ENCODE measurements at places on chromosomes 16 and 17.

DNA sequence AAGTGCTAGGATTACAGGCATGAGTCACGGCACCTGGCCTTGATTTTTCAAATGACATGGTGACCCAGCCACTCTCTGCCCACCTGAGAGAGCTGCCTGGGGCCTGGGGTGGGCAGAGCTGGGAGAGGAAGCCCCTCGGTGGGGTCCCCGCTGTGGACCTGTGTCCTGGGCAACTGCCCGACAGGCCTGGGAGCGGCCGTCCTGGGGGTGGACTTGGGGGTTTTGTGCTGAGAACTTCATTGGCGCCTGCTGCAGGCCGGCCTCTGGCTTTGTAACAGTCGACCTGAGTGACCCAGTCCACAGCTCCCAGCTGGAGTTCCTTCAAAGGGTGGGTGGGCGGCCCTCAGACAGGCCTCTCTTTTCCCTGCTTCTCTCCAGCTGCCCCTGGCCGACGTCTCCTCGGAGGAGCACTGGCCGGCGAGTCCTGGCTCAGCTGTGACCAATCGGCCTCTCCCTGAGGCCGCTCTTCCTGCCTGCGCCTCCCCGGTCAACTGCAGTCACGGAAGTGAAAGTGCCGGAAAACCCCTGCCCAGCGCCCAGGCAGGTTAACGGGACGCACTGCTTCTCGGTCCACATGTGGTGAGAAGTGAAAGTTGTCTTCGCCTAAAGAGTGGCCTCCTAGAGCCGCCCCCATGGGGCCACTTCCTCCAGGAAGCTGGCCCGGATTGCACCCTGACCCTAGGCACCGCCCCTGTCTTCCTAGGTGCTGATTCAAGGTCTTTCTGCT is 5.5 kb downstream of the CBFA2T3 start:
- H3K27ac ChIP-seq: no peak overlapping the region
- H3K36me3 ChIP-seq: no peaks in the 10 kb centered on the region
- no peaks in the 10 kb centered on the region for H3K4me1 ChIP-seq

DNA sequence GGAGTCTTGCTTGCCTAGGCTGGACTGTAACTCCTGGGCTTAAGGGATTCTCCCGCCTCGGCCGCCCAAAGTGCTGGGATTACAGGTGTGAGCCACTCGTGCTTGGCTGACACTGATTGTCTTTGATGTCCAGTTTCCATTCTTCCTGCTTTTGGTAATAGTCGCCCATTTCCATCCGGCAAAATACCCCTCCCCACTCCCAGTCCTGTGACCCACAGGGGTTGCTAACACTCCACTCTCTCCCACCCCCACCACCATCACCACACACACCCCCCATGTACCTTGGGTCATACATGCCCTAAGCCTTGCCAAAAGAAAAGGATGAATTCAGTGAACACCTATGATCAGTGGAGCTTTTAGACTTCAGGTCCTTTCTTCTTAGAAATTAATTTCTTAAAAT is 52.8 kb upstream of the MYH10 start:
- no peak overlapping the region for H3K4me3 ChIP-seq
- no peaks in the 10 kb centered on the region for H3K4me1 ChIP-seq
- no peaks in the 10 kb centered on the region for H3K27me3 ChIP-seq

DNA sequence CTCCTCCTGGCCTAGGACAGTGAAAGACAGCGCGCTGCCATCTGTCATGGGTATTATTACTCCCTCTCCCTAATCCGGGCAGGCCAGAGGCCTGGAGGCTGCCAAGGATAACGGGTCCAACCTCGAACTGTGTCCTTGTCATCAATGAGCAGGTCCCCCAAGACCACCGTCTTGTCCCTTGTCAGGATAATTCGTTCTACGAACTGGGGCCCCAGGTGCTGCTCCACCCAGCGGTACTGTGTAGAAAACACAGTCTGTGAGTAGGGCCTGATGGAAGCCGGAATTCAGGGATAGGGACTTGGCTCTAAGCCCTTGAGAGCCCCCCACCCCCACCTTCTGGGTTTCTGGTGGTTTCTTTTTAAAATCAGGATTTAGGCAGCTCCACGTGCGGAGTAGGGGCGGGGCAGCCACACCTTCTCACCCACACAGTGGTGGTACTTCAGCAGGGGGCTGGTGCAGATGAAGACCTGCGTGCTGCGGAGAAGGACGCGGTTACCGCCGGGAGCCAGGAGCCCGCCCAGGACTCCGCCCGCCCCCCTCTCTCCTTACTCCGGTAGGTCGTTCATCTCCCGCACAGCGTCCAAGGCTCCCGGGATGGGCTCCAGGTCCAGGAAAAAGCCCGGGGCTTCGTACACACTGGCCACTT is 787 bp downstream of the NT5C start:
- no peaks in the 10 kb centered on the region for H3K27me3 ChIP-seq
- peaks cover 4% of the 10 kb centered on the region for H3K4me1 ChIP-seq
- peaks cover 8% of the 10 kb centered on the region for H3K36me3 ChIP-seq

DNA sequence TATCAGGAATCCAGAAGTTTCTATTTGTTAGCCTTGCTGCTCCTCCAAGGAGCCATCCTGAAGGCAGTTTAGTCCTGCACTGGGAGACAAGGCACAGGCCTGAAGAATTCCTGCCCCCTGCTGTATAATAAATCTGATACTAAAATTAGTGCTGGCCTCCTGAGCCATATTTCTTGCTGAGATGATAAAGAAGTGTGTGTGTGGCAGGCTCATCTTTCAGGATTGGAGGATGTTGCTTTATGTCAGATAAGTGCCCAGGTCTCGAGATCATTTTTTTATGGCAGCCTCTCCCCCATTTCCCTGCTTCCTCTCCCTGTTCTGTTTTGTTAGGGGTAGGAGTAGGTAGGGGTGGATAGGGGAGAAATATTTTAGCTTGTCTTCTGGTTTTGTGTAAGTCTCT is 26.0 kb downstream of the MSI2 start:
- no peak for DNase-seq
- H3K27me3 ChIP-seq: no peaks in the 10 kb centered on the region
- H3K4me1 ChIP-seq: peaks cover 48% of the 10 kb centered on the region
- H3K36me3 ChIP-seq: peaks cover 21% of the 10 kb centered on the region
- no peak overlapping the region for H3K27ac ChIP-seq

GRCh38 chr16:79165079-79165478 is 435.5 kb downstream of the MAF start:
- H3K27me3 ChIP-seq: peaks cover under 1% of the 10 kb centered on the region
- H3K36me3 ChIP-seq: no peaks in the 10 kb centered on the region
- H3K4me1 ChIP-seq: peaks cover 26% of the 10 kb centered on the region
- H3K4me3 ChIP-seq: no peak overlapping the region

GRCh38 chr16:59342669-59343068 is 608.6 kb upstream of the GOT2 start:
- H3K4me3 ChIP-seq: no peak overlapping the region
- no peak for DNase-seq
- no peaks in the 10 kb centered on the region for H3K4me1 ChIP-seq

- peaks cover 24% of the 10 kb centered on the region for H3K36me3 ChIP-seq
- peak overlapping the region; percentile 36 for H3K27ac ChIP-seq
- H3K4me3 ChIP-seq: no peak overlapping the region
- H3K4me1 ChIP-seq: peaks cover 5% of the 10 kb centered on the region
- DNase-seq: no peak
These were observed 9.0 kb downstream of the DYNLL2 start for GRCh38 chr17:58092101-58092796.

- peaks cover 5% of the 10 kb centered on the region for H3K4me1 ChIP-seq
- no peak overlapping the region for H3K4me3 ChIP-seq
- no peak overlapping the region for H3K27ac ChIP-seq
- H3K27me3 ChIP-seq: peaks cover 37% of the 10 kb centered on the region
These were observed 9.3 kb upstream of the ZC3H18 start for GRCh38 chr16:88560714-88561484.

- no peaks in the 10 kb centered on the region for H3K4me1 ChIP-seq
- no peak overlapping the region for H3K27ac ChIP-seq
- no peak overlapping the region for H3K4me3 ChIP-seq
- DNase-seq: no peak
These were observed 7.2 kb downstream of the SPNS3 start for GRCh38 chr17:4440690-4441686.

DNA sequence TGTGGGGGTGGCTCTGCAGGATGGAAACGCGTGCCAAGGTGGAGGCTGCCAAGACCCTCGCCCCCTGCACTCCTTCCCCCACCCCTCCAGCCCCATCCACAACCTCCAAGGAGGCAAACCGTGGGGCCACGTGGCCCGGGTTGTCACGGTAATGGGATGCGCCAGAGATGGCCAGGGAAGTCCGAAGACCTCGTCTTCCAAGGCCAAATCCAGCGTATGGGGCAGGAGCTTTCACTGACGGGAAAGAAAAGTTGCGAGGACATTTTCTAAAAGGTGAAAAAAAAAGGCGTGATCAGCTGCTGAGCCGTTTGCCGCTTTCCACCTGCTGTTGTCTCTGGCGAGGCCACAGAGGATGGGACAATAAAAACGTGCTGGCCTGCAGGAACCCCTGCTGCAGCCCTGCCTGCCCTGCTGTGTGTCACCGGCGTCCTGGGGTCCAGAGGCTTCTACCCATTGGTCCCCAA is 28.3 kb upstream of the GSE1 start:
- DNase-seq: no peak
- H3K36me3 ChIP-seq: no peaks in the 10 kb centered on the region
- no peaks in the 10 kb centered on the region for H3K27me3 ChIP-seq
- H3K4me1 ChIP-seq: peaks cover 30% of the 10 kb centered on the region
- H3K27ac ChIP-seq: no peak overlapping the region

GRCh38 chr16:61792194-61792909 is 243.9 kb downstream of the CDH8 start:
- no peaks in the 10 kb centered on the region for H3K4me1 ChIP-seq
- DNase-seq: no peak
- H3K27ac ChIP-seq: no peak overlapping the region
- no peaks in the 10 kb centered on the region for H3K27me3 ChIP-seq
- no peak overlapping the region for H3K4me3 ChIP-seq

DNA sequence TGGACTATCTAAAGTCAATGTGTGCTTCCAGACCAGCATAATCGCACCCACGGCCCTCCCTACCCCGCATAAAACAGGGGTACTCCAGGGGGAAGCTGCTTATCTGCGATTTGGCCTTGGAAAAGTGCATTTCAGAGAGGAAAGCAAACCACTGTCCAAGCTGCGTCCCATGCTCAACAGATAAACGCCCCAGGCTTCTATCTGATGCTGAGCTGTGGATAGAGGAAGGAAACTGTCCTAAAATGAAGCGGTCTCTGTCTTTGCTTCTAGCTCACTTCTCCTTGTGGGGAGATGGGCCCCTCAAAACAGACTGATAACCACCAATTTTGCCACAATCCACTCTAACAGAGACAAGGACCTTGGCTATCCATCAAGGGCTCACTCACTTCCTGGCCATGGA is 160.5 kb upstream of the TNRC6C start:
- no peak for DNase-seq
- no peak overlapping the region for H3K4me3 ChIP-seq
- H3K4me1 ChIP-seq: peaks cover 4% of the 10 kb centered on the region
- peaks cover 40% of the 10 kb centered on the region for H3K27me3 ChIP-seq
- H3K36me3 ChIP-seq: no peaks in the 10 kb centered on the region

DNA sequence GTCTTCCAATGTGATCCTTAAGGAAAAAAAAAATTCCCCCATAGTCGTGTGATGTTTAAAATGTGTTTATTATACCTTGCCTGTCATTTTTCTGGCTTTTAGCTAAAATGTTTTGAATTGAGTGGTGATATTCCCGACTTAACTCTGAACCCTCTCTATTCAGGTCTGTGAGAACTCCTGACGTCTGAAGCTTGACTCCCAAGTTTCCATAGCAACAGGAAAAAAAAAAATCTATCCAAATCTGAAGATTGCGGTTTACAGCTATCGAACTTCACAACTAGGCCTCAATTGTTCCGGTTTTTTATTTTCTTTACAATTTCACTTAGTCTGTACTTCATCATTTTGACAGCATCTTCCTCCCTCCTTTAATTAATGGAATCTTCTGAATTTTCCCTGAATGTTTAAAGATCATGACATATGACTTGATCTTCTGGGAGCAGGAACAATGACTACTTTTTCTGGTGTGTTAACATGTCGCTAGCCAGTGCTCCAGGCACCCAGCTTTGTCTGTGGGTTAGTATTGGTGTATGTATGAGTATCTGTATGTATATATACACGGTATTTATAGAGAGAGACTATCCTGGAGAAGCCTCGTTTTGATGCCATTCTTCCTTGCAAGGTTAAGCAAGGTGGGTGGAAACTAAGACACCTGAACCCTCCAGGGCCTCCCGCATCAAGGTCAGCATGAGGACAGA is 12.8 kb upstream of the HSBP1 start:
- H3K27me3 ChIP-seq: no peaks in the 10 kb centered on the region
- H3K4me1 ChIP-seq: no peaks in the 10 kb centered on the region
- H3K36me3 ChIP-seq: no peaks in the 10 kb centered on the region

- no peaks in the 10 kb centered on the region for H3K36me3 ChIP-seq
- H3K27ac ChIP-seq: peak overlapping the region; percentile 77
- no peak overlapping the region for H3K4me3 ChIP-seq
- H3K27me3 ChIP-seq: peaks cover 3% of the 10 kb centered on the region
- DNase-seq: no peak
These were observed 136.0 kb downstream of the SDK2 start for GRCh38 chr17:73508057-73508930.

DNA sequence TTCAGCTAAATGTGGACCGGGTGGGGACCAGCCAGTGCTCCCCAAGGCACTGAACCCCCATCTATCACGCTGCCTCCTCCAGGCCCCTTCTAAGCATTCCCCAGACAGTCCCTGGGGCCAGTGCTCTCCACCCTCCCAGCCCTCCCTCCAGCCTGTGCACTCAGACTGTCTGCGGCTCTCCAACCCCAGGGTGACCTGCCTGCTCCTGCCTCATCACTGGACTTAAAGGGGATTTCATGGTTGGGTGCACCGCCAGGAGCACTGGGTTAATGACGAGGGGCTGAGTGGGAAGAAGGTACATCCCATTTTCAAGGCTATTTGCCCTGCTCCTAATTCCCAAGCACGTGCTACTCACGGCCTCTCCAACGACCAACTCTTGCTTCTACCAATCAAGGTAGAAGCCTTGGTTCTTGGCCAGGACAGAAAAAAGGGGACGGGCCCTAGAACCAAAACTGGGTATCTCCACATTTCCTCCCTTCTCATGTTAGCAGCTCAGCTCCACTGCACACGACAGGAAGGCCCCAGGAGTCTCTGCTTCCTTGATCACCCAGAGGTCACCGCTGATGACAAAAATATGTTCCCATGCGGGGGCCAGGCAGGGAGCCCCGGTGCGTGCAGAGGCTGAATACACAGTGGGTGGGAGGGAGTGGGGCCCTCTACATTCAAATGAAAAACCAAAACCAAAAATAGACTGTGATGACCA is 3.5 kb upstream of the ABR start:
- H3K27ac ChIP-seq: no peak overlapping the region
- peaks cover 53% of the 10 kb centered on the region for H3K27me3 ChIP-seq
- H3K4me1 ChIP-seq: peaks cover 2% of the 10 kb centered on the region
- H3K36me3 ChIP-seq: no peaks in the 10 kb centered on the region

DNA sequence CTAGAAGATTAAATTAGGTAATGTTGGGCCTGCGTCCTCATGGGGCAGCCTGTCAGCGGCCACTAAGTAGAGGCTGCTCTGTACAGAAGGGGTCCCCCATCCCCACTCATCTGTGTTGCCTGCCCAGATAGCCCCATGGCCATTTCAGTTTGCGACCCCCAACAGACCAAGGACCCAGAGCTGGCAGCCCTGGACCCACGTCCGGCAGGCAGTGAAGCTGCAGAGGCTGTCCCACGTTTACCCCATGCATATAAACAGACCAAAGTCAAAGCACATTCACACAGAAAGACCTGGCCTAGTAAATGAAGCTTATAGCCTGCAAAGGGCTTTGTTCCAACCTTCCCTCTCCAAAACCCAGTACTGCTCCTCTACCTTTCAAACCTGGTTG is 4.6 kb downstream of the PDF start:
- no peak overlapping the region for H3K27ac ChIP-seq
- H3K4me1 ChIP-seq: peaks cover 12% of the 10 kb centered on the region
- H3K4me3 ChIP-seq: no peak overlapping the region
- peaks cover 23% of the 10 kb centered on the region for H3K36me3 ChIP-seq
- DNase-seq: no peak
- no peaks in the 10 kb centered on the region for H3K27me3 ChIP-seq

GRCh38 chr17:58276423-58276822 is 4.3 kb downstream of the MPO start:
- no peak overlapping the region for H3K27ac ChIP-seq
- no peaks in the 10 kb centered on the region for H3K36me3 ChIP-seq
- H3K27me3 ChIP-seq: peaks cover 26% of the 10 kb centered on the region
- H3K4me3 ChIP-seq: no peak overlapping the region
- DNase-seq: no peak
